Inflammatory macrophage (primary cell): ENCODE measurements at places on chromosomes 1 and 21.

GRCh38 chr1:187870552-187870951 lies 1041.8 kb downstream of the PLA2G4A start:
- DNase-seq, result no peak

GRCh38 chr1:24536391-24536840 lies 19.5 kb upstream of the NCMAP start:
- no peak for DNase-seq

DNA sequence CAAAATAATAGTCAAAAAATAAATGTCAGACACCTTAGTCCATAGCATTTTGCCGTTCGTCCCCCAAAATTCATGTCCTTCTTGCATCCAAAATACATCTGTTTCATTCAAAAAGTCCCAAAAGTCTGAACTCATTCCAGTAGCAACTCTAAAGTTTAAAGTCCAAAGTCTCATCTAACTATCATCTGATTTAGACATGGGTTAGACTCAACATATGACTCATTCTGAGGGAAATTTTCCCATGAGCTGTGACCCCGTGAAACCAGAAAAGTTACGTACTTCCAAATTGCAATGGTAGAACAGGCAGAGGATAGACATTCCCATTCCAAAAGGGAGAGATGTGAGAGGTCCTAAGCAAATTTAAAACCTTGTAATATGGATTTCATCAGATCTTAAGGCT lies 48.6 kb upstream of the CACHD1 start:
- no peak for DNase-seq

- DNase-seq, result no peak
These were observed 57.9 kb upstream of the GJB5 start for GRCh38 chr1:34696981-34697380.

DNA sequence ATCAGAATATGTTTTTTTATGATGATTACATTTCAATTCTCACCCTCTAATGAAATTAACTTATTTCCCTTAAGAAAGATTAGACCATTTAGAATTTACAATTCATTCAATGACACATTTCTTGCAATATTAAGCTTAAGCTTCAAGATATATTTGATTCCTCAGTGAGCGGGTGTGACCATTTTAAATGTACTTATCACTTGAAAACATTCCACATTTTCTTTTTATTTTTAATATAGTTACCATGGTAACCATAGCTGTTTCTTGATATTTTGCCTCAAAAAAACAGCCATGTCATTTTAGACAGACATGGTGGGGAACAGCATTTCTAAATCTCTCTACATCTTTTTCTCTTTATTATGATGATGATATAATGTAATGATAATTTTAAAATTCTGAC lies 1029.0 kb upstream of the B3GALT2 start:
- no peak for DNase-seq
